ENCODE measurements at places on chromosomes 1 and 21. TPM values are rescaled to one million over a fixed set of nuclear protein-coding genes. Genes with fewer than 3 reads are reported as not detected.

VAMP4 gene
- 9.9 TPM for total RNA-seq

SPATA45 gene
- not detected for total RNA-seq

NTMT2 gene
- total RNA-seq, result 1.3 TPM

TFAP2E gene
- total RNA-seq, result 0.29 TPM

SLAMF1 gene
- 0.28 TPM for total RNA-seq

CD34 gene
- total RNA-seq, result 81.8 TPM

FCRL3 gene
- total RNA-seq, result 0.08 TPM

TLCD4 gene
- 70.0 TPM for total RNA-seq

S100A7 gene
- not detected for total RNA-seq

NRDC gene
- 145 TPM for total RNA-seq

IFI44L gene
- total RNA-seq, result 28.9 TPM

GUCA2B gene
- not detected for total RNA-seq

PDC gene
- total RNA-seq, result not detected

C1orf210 gene
- total RNA-seq, result not detected

PTGER3 gene
- total RNA-seq, result 2.0 TPM

MX2 gene
- 11.3 TPM for total RNA-seq

OR6Y1 gene
- not detected for total RNA-seq

KCNK2 gene
- not detected for total RNA-seq

COL8A2 gene
- 4.1 TPM for total RNA-seq

GBP6 gene
- not detected for total RNA-seq

ADAMTS4 gene
- 10.3 TPM for total RNA-seq

AMPD1 gene
- not detected for total RNA-seq

SPRR4 gene
- total RNA-seq, result not detected

OR2M3 gene
- not detected for total RNA-seq

LIX1L gene
- 39.2 TPM for total RNA-seq

ACOT7 gene
- total RNA-seq, result 5.9 TPM

ATP1B1 gene
- 265 TPM for total RNA-seq

HIPK1 gene
- 56.1 TPM for total RNA-seq

CYP4Z1 gene
- total RNA-seq, result 0.47 TPM

ID3 gene
- total RNA-seq, result 225 TPM

KPRP gene
- total RNA-seq, result not detected

RABIF gene
- total RNA-seq, result 5.8 TPM

IFNGR2 gene
- total RNA-seq, result 47.4 TPM

MAB21L3 gene
- total RNA-seq, result not detected

MPZ gene
- total RNA-seq, result 4.8 TPM

CHIT1 gene
- total RNA-seq, result 0.25 TPM

IFNLR1 gene
- 5.7 TPM for total RNA-seq

CD1E gene
- total RNA-seq, result not detected

C4BPB gene
- 0.43 TPM for total RNA-seq

EXO1 gene
- total RNA-seq, result not detected

ZNF695 gene
- total RNA-seq, result not detected

S100A16 gene
- 44.0 TPM for total RNA-seq

PRAMEF11 gene
- not detected for total RNA-seq

TINAGL1 gene
- total RNA-seq, result 94.7 TPM

RBM15 gene
- 16.4 TPM for total RNA-seq
